Activated CD4-positive, alpha-beta memory T cell treated with anti-CD3 and anti-CD28 coated beads for 36 hours (primary cell): ENCODE measurements at places on chromosomes 4 and X. TPM values are rescaled to one million over a fixed set of nuclear protein-coding genes. Genes with fewer than 3 reads are reported as not detected.

Gene ADH1A
- total RNA-seq: not detected

Gene STAP1
- total RNA-seq: 5.9 TPM

Gene FGF5
- total RNA-seq: not detected

Gene PCDH7
- not detected for total RNA-seq

Gene SYN1
- total RNA-seq: 1.3 TPM

Gene ARHGEF38
- total RNA-seq: not detected

Gene CPLX1
- total RNA-seq: 0.61 TPM

Gene MAGEA12
- not detected for total RNA-seq

Gene RPA4
- total RNA-seq: 0.48 TPM

Gene FRAS1
- total RNA-seq: not detected

- H3K4me1 ChIP-seq: no peaks in the 10 kb centered on the region
- no peak for DNase-seq
- H3K27ac ChIP-seq: no peak overlapping the region
These were observed 81.0 kb upstream of the ZDHHC15 start for GRCh38 chrX:75603833-75604232.

DNA sequence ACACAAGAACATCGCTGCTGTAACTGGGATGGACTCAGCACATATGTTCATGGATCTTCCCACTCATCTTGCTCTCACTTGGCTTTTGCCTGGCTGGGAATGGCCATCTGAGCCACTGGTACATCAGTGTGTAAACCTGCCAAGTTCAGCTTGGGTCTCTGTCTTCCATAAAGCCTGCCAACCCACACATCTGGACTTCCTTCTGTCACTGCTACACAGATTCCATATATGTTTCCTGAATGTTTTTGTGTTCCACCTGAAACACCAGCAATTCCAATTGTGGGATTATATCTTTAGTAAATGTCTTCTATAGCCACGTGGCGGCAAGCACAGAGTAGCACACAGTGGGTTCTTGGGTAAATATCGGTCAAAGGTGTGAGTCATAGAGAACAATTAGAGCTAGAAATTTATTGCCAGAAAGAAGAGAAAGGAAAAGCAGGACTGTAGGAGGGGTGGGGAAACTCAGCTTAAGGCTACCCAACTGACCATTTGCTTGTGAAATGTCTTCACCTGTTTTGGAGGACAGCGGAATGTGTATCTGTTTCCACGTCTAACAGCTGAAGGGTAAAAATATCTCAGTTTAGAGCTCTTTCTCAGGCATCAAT lies 125.9 kb downstream of the MFAP3L start:
- no peaks in the 10 kb centered on the region for H3K36me3 ChIP-seq
- no peak for DNase-seq
- peaks cover 8% of the 10 kb centered on the region for H3K27me3 ChIP-seq

DNA sequence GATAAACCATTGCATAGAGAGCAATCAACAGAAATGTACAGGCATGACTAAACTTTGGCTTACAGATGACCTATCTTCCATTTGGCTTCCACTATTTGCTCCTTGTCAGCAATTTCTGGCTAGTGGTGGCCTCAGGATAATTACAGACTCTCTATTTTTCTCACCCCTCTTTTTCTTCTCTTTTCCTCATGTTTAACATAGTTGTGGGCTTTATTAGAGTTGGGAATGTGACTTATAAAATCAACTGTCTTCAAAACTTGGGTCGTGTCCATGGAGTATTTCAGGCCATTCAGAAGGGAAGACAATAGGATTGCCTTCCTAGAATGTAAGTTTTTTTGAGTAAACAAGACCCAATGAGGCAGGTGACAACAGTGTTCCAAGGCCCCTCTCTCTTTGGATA lies 236.2 kb downstream of the FRAS1 start:
- H3K36me3 ChIP-seq: no peaks in the 10 kb centered on the region
- peaks cover 4% of the 10 kb centered on the region for H3K27me3 ChIP-seq
- DNase-seq: no peak
- no peak overlapping the region for H3K27ac ChIP-seq
- no peak overlapping the region for H3K4me3 ChIP-seq

DNA sequence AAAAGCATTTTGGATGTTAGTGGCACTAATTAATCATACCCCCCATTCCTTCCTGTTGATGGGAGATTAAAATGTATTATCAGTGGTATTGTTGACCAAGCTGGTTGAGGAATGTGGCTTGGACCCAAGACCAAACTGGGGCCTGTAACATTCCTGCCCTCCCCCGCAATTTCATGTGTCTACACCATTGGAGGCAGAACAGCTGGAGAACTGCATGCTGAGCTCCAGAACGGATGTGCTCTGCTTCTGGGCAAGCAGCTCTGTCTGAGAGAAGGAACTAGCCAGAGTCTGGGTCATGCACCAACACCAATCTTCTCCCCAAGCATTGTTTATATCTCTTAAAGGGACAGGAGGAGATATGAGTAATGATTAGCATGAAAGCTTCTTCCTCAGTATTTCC lies 185.5 kb downstream of the CEP135 start:
- no peaks in the 10 kb centered on the region for H3K4me1 ChIP-seq
- H3K27ac ChIP-seq: no peak overlapping the region
- no peak overlapping the region for H3K4me3 ChIP-seq
- DNase-seq: no peak
- no peaks in the 10 kb centered on the region for H3K36me3 ChIP-seq
- H3K27me3 ChIP-seq: no peaks in the 10 kb centered on the region

- H3K36me3 ChIP-seq: no peaks in the 10 kb centered on the region
- DNase-seq: no peak
- no peak overlapping the region for H3K27ac ChIP-seq
- H3K4me3 ChIP-seq: no peak overlapping the region
- peaks cover 7% of the 10 kb centered on the region for H3K27me3 ChIP-seq
These were observed 87.4 kb downstream of the SMIM20 start for GRCh38 chr4:26001413-26001812.

DNA sequence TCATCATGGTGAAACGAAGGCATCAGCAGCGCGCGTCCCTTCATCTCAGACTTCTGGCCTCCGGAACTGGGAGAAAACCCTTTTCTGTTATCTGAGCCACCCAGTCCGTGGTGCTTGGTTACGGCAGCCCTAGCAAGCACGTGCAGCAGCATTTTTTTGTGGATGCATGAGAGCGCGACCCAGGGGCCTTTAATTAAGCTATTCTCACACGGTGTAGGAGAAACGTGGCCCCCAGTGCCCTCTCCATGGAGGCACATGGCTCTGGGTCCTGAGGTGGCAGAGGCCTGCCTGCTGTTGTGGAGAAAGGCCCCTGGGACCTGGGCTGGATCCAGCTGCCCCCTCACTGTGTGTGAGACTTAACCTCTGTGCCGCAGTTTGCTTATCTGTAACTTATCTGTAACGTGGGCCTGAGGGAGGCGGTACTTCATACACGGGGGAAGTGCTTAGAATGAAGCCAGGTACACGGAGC lies 9.5 kb downstream of the CLCN4 start:
- H3K27me3 ChIP-seq: peaks cover 7% of the 10 kb centered on the region
- no peaks in the 10 kb centered on the region for H3K36me3 ChIP-seq
- DNase-seq: no peak
- no peak overlapping the region for H3K27ac ChIP-seq
- H3K4me1 ChIP-seq: peaks cover 14% of the 10 kb centered on the region

DNA sequence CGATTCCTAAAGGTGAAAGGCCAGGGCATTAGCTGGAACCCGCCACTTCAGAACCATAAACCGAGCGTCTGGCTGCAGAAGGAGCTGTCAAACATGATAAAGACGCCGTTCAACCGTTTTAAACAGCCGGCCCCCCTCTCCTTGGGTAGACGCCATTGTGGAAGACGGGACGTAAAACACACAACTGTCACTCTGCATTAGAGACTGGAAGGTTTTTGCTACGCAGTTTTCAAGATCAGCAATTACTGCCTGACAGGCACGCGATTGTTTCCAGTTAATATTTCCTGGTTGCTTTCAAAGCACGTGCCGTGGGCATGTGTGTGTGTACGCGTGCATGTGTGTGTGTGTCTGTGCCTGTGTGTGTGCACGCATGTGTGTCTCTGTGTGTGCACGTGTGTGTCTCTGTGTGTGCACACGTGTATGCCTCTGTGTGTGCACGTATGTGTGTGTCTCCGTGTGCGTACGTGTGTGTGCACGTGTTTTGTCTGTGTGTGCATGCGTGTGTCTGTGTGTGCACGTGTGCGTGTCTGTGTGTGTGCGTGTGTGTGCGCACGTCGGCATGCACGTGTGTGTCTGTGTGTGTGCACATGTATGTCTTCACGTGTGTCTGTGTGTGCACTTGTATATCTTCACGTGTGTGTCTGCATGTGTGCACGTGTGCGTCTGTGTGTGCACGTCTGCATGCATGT lies 48.8 kb downstream of the SHOX start:
- no peaks in the 10 kb centered on the region for H3K27me3 ChIP-seq
- no peaks in the 10 kb centered on the region for H3K4me1 ChIP-seq
- DNase-seq: no peak
- no peak overlapping the region for H3K27ac ChIP-seq
- no peak overlapping the region for H3K4me3 ChIP-seq
- no peaks in the 10 kb centered on the region for H3K36me3 ChIP-seq

GRCh38 chr4:38464328-38464727 lies 199.7 kb upstream of the KLF3 start:
- peaks cover 10% of the 10 kb centered on the region for H3K36me3 ChIP-seq
- H3K27me3 ChIP-seq: peaks cover 2% of the 10 kb centered on the region
- no peak overlapping the region for H3K27ac ChIP-seq
- no peak for DNase-seq

- peaks cover 5% of the 10 kb centered on the region for H3K4me1 ChIP-seq
- DNase-seq: no peak
- no peak within 1 kb of the TSS for H3K27ac ChIP-seq
- peaks cover 6% of the 10 kb centered on the region for H3K27me3 ChIP-seq
These were observed at the start of gene SLC4A4 for GRCh38 chr4:71338846-71339593. Gene SLC4A4 (plus strand): TSS chr4:71339020.

- H3K27ac ChIP-seq: no peak overlapping the region
- no peaks in the 10 kb centered on the region for H3K27me3 ChIP-seq
- H3K4me3 ChIP-seq: no peak overlapping the region
- DNase-seq: no peak
These were observed 26.4 kb downstream of the ATG4A start for GRCh38 chrX:108117988-108118387.

GRCh38 chr4:57147335-57148060 lies 37.3 kb upstream of the IGFBP7 start:
- H3K4me1 ChIP-seq: no peaks in the 10 kb centered on the region
- H3K4me3 ChIP-seq: no peak overlapping the region
- H3K36me3 ChIP-seq: no peaks in the 10 kb centered on the region
- H3K27me3 ChIP-seq: peaks cover 9% of the 10 kb centered on the region
